NCI-H2171 treated with DMSO at 0.1 percent for 48 hours (cell line): ENCODE measurements at places on chromosomes 12 and 14.

DNA sequence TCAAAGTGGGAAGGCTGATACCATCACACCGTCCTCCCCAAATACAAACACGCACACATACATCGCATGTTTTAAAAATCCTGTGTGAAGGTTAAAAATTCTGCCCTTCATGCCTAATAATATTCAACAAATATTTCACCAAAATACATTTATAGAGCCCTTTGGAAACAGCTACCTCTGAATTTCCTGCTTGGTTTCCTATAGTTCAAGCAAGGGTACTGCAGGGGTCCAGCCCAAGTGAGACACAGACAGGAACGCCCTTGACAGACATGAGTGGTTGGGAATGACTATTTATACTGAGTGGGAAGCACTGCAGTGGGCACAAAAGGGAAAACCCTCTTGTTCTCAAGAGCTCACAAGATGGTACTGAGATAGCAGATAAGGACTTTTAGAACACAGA, 51.0 kb downstream of the ST8SIA1 start:
- DNase-seq, result no peak

DNA sequence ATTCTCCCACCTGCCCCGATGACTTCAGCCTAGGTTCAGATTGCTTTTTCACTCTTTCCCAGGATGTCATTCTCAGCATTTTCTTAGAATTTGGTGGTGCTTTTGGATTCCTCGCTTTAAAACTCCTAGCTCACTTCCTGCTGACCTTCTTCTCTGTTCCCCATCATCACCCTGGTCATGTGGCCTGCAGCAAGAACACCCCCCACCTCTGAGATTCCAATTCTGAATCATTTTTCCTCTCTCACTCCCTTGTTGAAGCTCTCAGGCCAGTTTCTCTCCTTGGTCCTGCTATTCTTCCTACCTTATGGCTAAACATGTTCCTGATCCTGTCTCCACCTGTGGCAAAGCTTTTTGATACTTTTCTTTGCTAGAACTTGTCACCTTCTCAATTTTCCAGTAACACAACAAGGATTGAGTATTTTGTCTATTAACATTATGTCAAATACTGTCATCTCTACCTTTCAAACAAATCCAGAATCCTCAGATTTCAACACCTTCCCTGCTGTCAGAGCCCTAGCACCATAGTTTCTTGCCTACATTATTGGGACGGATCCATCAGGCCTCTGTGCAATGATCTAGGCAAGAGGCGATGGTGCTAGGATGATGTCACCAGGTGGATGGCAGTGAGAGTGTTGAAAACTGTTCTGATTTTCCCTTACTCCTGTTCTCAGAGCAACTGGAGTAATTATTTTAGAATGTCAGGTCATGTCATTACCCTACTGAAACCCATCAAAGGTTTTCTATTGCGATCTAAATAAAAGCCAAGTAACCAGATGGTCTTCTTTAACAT, 233.7 kb downstream of the MON2 start:
- no peak for DNase-seq

- DNase-seq, result peak; percentile 58
These were observed 12.1 kb downstream of the BMAL2 start for GRCh38 chr12:27344760-27345159.

DNA sequence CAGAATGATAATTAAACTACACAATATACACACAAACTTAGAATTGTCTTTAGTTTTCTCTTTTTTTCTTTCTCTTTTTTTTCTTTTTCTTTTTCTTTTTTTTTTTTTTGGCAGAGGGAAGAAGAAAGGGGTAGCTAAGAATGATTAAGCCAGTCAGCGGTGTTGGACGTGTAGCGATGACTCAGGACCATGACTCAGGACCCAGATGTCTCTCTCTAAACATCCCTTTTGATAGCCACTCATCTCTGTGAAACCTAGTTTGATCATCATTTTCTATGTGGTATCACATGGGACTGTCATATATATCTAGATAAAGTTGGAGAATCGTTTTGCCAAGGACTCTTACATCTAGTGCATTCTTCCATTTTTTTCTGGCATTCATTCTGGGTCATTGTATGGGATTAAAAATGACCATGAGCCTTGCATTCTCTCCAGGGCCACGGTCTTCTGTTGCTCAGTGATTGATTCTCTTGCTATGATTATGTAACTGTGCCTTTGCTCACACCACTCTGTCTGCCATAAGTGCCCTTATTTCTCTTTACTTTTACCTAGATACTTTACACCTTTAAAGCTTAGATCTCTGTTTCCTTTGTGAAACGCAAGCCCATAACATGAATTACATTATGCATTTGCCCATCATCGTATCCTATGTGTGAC, 26.6 kb upstream of the NRXN3 start:
- no peak for DNase-seq

DNA sequence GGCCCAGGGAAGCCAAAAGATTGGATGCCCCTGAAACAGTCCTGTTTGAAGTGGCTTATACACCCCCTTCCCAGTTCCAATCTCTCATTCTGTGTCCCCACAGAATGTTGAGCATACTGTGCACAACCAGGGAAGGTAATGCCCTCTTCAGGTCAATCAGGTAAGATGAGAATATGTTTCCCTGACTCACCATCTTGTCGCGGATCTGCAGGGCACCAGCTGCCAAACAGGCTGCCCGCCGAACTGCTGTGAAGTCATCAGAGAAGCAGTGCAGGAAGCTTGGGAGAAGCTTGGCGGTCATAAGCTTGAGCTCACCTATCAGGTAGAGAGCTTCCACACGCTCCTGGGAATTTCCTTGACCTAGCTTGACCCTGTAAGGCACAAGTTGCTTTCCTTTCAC, 9.6 kb downstream of the RIOX1 start:
- no peak for DNase-seq

- DNase-seq, result no peak
These were observed 48.7 kb upstream of the GNG2 start for GRCh38 chr14:51811706-51812105.

DNA sequence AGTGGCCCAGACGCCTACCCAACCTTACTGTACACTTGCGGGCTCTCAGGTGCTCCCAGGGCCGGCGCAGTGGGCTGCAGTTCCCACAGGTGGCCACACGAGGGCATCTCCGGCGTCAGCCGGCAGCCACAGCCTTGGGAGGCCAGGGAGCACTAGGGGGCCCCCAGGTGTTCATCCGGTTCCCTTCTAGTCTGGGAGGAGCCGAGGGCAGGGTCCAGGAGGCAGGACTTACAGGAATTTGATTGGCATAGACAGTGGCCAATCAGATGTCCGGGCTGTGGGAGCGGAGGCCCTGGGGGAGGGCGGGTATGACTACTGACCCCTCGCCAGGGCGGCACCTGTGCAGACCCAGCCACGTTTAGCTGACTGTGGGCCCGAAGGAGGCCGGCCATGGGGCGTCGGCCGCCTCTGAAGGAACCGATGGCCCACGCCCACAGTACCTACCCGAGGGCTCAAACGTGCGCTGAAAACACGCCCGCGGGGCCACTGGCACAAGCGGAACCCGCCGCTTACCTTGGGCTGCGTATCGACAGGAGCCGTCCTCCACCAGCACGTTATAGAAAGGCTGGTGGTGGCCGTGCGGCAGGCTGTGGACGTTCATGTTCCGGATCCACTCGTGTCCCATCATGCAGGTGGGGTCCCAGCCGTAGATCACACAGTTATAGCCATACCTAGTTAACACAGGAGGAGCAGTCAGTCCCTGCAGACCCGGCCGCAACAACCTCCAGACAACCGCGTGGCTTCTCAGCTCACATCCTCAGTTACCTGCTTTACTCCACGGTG, 34.8 kb downstream of the FBXO21 start:
- peak; percentile 88 for DNase-seq

- DNase-seq, result peak; percentile 53
These were observed 96.6 kb upstream of the E2F7 start for GRCh38 chr12:77161944-77162343.

GRCh38 chr14:22479132-22479531, 109.9 kb downstream of the DAD1 start:
- DNase-seq, result no peak

GRCh38 chr14:68103853-68104252, 284.3 kb downstream of the RAD51B start:
- no peak for DNase-seq

- DNase-seq, result peak; percentile 82
These were observed 177.0 kb upstream of the CNTN1 start for GRCh38 chr12:40515041-40515816.

DNA sequence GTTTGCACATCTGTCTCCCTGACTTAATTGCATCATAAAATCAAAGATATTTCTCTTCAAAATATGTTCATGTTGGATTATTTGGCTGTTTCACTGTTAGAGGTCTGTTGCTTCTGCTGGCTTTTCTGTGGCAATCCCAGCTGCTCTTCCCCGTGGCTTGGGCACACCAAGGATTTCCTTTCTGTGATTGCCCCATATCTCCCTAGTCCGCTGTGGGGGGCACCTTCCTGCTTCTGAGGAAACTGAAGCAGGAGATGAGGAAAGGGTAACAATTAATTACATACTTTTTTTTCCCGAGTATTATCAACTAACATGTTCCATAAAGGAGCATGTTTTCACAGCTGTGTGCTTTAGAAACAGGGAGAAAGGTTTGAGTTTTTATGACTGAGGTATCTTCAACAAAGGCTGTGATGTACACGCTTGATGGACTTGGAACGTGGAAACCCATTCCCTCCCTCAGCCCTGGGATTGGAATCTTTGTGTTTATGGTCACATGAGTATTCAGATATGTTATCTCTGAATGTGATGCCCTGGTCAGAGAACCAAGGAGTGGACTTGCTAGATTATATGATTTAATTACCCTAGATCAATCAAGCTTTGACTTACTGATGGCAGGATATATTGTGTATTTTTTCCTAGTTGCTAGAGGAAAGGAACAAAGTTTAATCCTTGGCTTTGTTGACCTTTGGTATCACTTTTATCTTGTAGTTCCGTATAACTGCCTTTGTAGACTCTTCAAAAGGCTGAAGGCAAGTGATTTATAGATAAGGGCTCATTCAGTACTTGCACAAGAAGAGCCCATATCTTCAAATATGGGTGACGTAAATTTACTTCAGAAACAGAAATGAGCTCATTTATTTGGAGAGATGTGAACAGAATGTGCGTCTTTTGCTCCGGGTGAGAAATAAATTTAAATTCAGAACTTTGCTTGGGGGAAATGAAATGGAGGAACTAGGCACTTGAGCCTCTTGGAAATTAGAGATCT, 46.7 kb downstream of the BORCS5 start:
- DNase-seq, result no peak

DNA sequence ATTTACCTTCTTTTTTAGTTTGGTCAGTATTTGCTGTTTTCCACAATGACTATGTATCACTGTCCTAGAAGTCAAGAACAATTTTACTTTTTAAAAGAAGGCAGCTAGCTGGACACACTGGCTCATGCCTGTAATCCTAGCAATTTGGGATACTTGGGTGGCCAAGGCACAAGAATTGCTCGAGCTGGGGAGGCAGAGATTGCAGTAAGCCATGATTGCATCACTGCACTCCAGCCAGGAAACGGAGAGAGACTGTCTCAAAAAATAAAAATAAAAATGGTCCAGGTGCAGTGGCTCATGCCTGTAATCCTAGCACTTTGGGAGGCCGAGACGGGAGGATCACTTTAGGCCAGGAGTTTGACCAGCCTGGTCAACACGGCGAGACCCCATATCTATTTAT, 28.3 kb downstream of the MDM1 start:
- DNase-seq, result no peak

GRCh38 chr14:49999146-49999761, 106.4 kb downstream of the ARF6 start:
- no peak for DNase-seq

DNA sequence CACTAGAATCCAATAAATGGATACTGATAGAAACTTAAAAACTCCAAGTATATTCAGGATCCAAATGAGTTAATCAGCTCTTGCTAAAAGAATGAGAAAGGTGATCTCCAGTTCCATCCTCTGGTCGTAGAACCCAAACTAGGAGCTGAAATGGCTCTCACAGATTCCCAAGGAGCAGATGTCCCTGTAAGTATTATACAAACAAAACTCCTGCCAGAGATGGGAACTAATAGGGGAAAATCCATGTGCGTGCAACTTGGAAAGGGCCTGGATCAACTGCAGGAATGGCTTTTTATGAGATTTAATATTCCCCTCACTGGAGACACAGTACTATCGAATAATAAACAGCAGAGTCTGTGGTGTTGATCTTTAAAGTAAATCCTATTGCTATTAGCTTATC, 309.2 kb upstream of the TBX3 start:
- DNase-seq, result no peak

GRCh38 chr14:26597071-26597588, 703 bp downstream of the NOVA1 start:
- DNase-seq, result peak; percentile 72

DNA sequence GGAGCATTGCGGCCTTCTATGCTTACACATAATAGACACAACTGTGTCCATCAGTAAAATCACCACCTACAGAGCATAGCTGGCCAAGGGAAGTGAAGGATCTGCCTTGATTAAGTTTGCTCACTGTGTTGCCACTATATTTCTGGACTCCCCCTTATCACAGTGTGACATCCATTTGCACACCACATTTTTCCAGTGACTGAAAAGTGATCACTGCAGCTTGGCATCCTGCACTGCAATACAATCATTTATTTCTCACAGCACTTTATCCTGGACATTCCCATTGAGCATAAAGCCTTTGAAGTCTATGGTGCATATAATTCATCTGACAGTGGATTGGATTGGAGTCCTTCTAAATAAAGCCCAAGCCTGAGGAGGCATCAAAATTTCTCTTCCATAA, 217.2 kb downstream of the NOVA1 start:
- DNase-seq, result no peak

- no peak for DNase-seq
These were observed 2.0 kb upstream of the PCNX1 start for GRCh38 chr14:70905301-70905700.

DNA sequence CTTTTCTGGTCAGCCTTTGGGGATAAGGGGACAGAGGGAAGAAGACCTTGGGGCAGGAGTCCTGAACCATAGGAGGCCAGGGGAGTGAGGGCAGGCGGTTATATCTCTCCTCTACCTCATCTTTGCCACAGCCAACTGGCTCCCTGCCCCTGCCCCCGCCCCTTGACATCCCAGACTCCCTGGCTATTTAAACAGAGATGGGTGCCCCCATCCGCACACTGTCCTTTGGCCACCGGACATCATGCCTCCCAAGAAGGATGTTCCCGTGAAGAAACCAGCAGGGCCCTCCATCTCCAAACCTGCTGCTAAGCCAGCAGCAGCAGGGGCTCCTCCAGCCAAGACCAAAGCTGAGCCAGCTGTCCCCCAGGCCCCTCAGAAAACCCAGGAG, 1.3 kb downstream of the MYL6B start:
- DNase-seq, result no peak
